SK-N-SH (cell line): ENCODE measurements at places on chromosomes 7 and 10.

DNA sequence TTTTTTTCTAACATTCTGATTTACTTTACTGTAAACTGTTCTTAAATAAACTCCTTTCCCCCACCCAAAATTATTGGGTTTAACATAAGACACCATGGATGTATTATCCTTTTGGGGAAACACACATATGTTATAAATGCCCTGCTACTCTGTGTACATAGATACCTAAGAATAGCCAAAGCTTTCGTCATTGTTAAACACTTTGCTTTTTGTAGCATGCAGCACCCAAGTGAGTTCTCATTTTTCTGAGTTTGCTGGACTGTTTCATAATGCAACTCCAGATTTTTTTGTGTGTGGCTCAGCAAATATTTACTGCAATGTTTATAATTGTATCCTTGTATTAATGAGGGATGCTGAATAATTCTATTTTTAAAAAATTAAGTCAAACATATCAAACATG, 86.9 kb downstream of the VTI1A start:
- peaks cover 4% of the 10 kb centered on the region for H3K4me1 ChIP-seq
- no peak overlapping the region for H3K27ac ChIP-seq
- no peak for DNase-seq
- no peaks in the 10 kb centered on the region for H3K27me3 ChIP-seq
- no peak overlapping the region for H3K4me3 ChIP-seq
- peaks cover 9% of the 10 kb centered on the region; the same call in 1 of the 2 replicates for H3K36me3 ChIP-seq

DNA sequence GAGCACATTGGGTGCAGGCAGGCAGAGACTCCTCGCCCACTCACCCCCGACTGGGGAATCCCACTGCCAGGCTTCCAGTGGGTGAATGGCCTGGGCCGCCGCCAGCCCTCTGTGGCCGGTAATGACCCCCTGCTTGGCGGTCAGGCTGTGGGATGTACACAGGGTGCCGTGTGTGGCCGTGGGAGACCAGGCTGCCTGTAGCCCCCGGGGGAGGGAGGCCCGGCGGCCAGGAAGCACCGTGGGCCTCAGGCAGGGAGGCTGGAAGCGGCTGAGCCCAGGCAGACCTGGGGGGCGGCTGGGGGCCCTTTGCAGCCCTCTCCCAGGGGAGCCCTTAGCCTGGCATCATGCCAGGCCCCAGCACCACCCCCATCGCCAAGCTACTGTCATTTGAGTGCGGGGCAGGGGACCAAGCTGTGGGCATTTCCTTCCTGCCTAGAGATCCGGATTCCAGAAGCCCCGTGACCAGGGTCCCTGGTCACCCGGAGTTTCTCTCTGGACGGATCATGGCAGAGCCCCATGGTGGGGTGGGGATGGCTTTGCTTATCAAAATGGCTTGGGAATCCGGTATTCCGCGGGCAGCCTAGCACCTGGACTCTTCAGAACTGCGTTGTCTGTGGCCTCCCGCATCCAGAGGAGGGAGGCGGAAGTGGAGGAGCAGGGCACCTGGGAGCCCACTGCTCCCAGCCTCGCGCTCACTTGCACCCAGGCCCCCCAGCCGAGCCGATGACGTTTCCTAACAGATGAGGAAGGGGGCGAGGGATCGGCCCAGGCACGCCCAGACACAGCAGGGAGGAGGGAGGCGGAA, 1.1 kb downstream of the TTYH3 start:
- H3K27me3 ChIP-seq = no peaks in the 10 kb centered on the region
- H3K27ac ChIP-seq = peak overlapping the region; percentile 89
- peaks cover 18% of the 10 kb centered on the region for H3K4me1 ChIP-seq
- H3K4me3 ChIP-seq = peak overlapping the region; percentile 77
- no peaks in the 10 kb centered on the region for H3K36me3 ChIP-seq
- peak; percentile 80 for DNase-seq

GRCh38 chr7:129952086-129952652, 591 bp downstream of the UBE2H start:
- peak overlapping the region; percentile 78 for H3K4me3 ChIP-seq
- no peaks in the 10 kb centered on the region for H3K27me3 ChIP-seq
- no peak for DNase-seq
- H3K36me3 ChIP-seq = peaks cover 9% of the 10 kb centered on the region
- H3K4me1 ChIP-seq = peaks cover 14% of the 10 kb centered on the region

- no peak overlapping the region for H3K4me3 ChIP-seq
- peaks cover 36% of the 10 kb centered on the region for H3K4me1 ChIP-seq
- no peaks in the 10 kb centered on the region for H3K27me3 ChIP-seq
- no peak for DNase-seq
These were observed 31.2 kb downstream of the FAM171A1 start for GRCh38 chr10:15339892-15340291.

DNA sequence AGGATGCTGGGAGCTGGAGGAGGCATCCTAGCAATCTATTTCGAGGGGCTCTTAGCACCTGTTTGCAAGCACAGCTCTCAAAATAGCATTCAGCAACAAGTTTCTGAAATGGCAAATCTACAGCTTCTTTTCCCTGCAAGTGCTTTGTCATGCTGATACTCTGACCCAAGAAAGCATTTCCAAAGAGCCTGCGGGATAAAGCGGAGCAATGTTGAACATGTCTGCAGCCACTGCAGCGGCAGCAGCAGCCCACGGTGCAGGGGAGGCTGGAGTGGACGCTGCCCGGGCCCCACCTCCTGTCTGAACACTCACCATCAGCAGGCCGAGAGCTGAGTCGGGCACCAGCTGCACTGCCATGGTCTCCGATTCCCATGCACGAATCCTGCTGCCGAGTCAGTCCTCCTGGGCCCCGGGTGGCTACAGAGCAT, 964 bp downstream of the FRMD4A start:
- H3K36me3 ChIP-seq = no peaks in the 10 kb centered on the region
- H3K27ac ChIP-seq = no peak overlapping the region
- H3K27me3 ChIP-seq = peaks cover 31% of the 10 kb centered on the region
- DNase-seq = peak; percentile 34

GRCh38 chr10:79318369-79318768, 28.9 kb upstream of the PPIF start:
- H3K36me3 ChIP-seq = peaks cover 20% of the 10 kb centered on the region; the same call in 1 of the 2 replicates
- H3K4me3 ChIP-seq = no peak overlapping the region
- DNase-seq = no peak
- no peaks in the 10 kb centered on the region for H3K27me3 ChIP-seq

GRCh38 chr10:73983096-73984047, 14.5 kb upstream of the VCL start:
- peaks cover 3% of the 10 kb centered on the region; the same call in 1 of the 2 replicates for H3K4me1 ChIP-seq
- no peak overlapping the region for H3K4me3 ChIP-seq
- no peaks in the 10 kb centered on the region for H3K36me3 ChIP-seq
- no peaks in the 10 kb centered on the region for H3K27me3 ChIP-seq
- no peak overlapping the region for H3K27ac ChIP-seq

DNA sequence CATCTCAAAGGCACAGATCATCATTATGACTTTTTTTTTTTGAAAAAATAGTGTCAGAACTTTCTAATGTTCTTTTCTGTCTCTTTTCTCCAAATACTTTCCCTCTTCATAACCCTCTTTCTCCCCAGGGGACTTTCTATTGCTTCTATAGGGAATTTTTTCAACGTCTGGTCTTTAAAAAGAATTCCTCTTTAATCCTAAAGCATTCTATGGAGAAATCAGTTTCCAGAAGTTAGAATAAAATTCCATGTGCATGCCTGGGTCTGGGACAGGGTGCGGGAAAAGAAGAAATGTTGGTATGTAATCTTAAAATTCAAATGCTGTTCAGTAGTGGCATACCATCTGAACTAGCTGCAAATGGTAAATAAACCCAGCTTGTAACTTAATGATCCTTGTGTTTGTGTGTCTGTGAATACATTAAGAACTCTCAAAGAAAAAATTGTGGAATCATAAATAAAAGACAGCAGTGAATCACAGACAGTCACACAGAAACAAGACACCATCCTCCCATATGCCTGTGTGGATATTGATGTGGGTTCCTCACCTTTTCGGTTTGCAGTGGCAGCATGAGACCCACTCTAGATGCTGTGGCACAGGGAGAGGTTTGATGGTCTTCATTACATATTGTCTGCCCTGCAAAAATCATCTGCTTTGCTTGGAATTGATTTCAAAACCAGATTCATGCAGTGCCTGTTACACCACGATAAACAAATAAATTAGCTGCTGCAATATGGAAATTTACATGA, 374.7 kb upstream of the NRP1 start:
- no peak for DNase-seq
- no peaks in the 10 kb centered on the region for H3K36me3 ChIP-seq
- no peak overlapping the region for H3K4me3 ChIP-seq
- no peaks in the 10 kb centered on the region for H3K4me1 ChIP-seq
- no peaks in the 10 kb centered on the region for H3K27me3 ChIP-seq
- H3K27ac ChIP-seq = no peak overlapping the region

- no peak overlapping the region; the same call in 1 of the 2 replicates for H3K27ac ChIP-seq
- DNase-seq = peak; percentile 58
- H3K27me3 ChIP-seq = no peaks in the 10 kb centered on the region
- H3K4me1 ChIP-seq = no peaks in the 10 kb centered on the region
These were observed 38.6 kb downstream of the ELFN1 start for GRCh38 chr7:1708596-1709251.
